ENCODE measurements at places on chromosomes 1 and 21. TPM values are rescaled to one million over a fixed set of nuclear protein-coding genes. Genes with fewer than 3 reads are reported as not detected.

DNA sequence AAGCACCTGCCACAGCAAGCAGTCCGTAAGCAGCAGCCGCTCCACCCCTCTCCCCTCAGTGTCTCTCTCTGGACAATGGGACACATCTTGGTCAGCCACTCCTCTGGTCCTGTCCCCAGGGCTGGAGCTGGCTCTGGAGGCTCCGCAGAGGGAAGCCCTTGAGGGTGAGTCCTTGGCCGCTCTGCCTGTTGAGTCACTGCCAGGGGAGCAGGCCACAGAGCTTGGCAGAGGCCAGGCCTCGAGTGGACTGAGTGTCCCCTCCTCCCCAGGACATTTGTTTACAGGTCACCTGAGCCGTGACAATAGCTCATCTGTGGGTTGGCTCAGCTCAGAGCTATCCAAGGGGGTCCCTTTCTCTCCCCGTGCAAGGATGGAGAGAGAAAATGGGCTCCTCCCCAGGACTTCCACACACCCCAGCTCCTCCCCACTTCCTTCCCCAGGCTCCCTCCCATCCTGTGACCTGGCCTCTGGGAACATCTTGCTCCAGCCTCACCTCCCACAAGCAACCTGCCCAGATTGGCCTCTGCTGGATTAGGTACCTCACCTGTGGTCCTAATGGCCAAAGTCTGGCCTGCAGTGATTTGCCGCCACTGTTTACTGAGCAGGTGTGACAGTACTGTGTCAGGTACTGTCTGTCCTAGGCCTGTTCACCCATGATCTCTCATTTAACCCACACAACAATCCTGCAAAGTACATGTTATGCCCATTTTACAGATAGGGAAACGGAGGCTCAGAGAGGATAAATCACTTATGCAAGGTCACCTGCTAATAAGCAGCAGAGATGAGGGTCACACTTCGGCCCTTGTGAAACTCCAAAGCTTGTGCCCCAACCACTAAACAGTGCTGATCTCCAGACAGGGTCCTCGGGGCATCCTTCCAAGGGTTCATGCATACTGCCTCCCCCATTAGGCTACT is 4.8 kb downstream of the FAM131C start:
- DNase-seq: no peak

Gene EDN2
- polyA plus RNA-seq: 0.84 TPM

GRCh38 chr1:114137497-114137896 is 16.2 kb downstream of the SYT6 start:
- DNase-seq: no peak

- DNase-seq: no peak
These were observed 40.6 kb downstream of the NTNG1 start for GRCh38 chr1:107181253-107181969.

- DNase-seq: no peak
These were observed 61.5 kb downstream of the SIPA1L2 start for GRCh38 chr1:232568331-232568852.

DNA sequence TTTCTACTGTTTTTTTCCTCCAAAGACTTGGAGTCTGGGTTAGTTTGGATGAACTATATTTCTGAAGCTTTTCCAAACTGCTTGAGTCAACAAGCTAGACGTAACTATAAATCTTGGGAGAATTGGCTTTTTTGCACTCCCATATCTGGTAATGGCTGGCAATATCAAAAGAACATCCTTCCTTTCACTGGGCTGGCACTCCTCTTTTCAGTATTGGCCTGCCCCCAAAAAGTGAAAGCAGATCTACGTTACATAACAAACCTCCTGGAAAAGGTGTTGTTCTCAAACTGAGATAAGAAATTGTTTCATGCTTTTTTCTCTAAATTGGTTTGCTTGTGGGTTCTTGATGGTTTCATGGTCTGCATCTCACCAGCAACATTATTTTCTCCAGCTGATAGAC is 499.3 kb downstream of the NEGR1 start:
- DNase-seq: no peak

DNA sequence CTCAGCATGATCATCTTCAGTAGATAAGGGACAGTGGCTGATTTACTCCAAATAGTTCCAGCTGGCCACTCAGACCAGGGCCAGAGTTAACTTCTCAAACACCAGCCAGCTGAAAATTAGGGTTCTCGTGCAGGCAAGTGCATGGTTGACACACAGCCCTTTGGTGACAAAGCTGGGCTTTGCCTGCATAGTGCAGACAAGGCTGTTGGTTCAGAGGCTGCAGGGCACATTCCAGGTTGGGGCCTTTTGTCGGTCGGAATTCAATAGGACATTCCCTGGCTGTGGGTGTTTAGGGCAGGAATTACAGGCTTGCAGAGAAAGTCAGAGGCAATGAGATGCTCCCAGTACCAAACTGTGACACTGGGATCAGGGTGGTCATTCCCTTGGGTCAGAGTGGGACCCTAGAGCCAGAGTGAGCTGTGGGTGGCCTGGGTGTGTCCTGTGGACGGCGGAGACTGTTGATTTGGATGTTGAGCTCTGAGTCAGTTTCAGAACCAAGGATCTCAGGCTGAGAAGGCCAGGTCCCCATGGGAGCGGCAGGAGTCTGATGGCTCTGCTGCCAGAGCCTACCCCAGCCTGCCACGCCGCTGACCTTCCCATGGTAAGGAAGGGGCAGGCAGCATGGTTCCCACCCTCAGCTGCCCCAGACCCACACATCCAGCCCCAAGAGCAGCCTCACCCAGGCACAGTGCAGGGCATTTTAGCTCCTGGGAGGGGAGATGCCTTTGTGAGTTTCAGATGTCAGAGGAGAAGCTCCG is 56.2 kb downstream of the STUM start:
- no peak for DNase-seq

- DNase-seq: no peak
These were observed 6.1 kb downstream of the SLC16A4 start for GRCh38 chr1:110384581-110385321.

DNA sequence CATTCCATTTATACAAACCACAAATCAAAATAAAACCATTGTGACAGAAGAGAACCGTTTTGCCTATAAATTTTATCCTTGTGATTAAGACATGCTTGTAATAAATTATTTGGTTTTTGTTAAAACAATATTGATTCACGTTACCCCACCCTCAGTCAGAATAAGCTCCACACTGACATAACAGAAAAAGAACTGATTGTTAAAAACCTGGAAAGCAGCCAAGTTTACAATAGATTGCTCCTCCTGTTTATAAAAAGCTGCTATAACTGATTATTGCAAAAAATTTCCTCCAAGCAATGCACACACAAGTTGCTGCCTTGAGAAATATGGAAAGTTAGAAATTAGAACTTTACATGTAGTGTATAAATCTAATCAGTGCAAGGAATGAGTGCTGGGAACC is 263.5 kb downstream of the SETD4 start:
- DNase-seq: no peak
